Activated T-helper 1 cell treated with anti-CD3 and anti-CD28 coated beads, Interleukin-12 subunit alpha, Interleukin-12 subunit beta, Interleukin-2, Interleukin-4 antibody, amounts not matched to agents 30 ng/mL and 10 ng/mL and 1 ng/mL, durations not matched to agents 14 hours and 24 hours and 36 hours (primary cell): ENCODE measurements at places on chromosomes 11 and 22. TPM values are rescaled to one million over a fixed set of nuclear protein-coding genes. Genes with fewer than 3 reads are reported as not detected.

- no peak for DNase-seq
Observed at GRCh38 chr11:126149759-126150625, 61.5 kb downstream of the RPUSD4 start.

DNA sequence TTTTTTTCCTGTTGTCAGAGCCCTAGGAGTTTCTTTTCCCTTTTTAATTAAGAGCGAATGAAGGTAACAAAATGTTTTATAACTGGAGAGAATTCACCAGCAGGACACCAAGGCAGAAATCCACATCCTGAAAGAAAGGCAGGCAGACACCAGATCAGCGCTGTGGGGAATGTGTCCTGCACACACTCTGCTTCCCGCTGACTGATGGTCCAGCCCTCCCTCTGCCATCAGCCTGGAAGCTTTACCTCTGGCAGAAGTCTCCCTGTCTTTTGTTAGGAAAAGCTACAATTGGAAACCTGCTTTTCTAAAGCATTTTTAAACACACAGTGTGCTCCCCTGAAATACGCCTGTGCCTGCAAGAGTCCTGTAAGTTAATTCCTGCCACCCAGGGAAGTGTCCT lies 638.5 kb downstream of the NTM start:
- DNase-seq, result no peak

DNA sequence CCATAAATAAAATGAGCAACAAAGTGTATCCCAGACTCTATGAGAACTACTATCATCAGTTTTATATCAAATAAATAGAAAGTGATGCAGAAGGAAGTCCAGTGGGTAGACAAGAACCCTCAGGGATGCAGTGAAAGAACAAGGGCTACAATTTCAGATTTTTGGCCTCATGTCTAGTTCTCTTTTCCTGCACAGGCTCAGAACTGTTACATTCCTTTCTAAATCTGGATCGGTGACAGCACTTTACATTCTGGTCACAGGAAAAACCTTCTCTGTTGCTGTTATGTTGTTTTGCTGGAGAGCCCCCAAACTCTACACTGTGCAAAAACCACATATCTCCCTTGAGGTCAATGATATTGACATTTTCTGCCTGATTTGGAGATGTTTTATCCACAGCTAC lies 108.8 kb upstream of the ANO5 start:
- no peak for DNase-seq

DNA sequence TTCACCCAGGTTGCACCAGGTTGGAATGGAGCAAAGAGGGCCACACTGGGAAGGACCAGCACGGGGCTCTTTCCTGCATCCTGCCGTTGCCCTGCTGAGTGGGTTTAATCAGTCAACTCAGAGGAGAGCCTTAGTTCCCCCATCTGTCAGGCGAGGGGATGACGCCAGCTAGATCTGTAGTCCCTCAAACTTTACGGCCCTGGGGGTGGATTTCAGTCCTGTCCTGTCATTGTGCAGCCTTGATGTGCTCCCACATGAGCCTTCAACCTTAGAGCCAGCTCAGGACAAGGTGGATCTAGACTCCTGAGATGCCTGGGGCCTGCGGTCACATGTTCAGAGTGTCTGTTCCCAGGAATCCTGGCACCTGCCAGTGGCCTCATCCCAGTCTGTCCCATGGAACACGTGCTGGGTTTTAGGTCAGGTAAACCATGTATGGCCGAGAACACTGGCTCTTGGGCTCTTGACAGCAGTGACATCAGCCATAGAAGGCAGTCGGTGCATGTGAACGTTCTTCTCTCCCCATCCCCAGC lies 104.3 kb downstream of the BCR start:
- DNase-seq, result no peak

Gene CARD18
- total RNA-seq, result not detected in 2 replicates

GRCh38 chr22:46830841-46831240 lies 68.4 kb downstream of the TBC1D22A start:
- DNase-seq, result no peak
